ENCODE measurements at places on chromosomes 4 and X.

GRCh38 chr4:82629238-82630000 lies 67.6 kb upstream of the TMEM150C start:
- DNase-seq = no peak

- DNase-seq = no peak
Measured at GRCh38 chr4:93841803-93842345, 13.3 kb downstream of the ATOH1 start.

DNA sequence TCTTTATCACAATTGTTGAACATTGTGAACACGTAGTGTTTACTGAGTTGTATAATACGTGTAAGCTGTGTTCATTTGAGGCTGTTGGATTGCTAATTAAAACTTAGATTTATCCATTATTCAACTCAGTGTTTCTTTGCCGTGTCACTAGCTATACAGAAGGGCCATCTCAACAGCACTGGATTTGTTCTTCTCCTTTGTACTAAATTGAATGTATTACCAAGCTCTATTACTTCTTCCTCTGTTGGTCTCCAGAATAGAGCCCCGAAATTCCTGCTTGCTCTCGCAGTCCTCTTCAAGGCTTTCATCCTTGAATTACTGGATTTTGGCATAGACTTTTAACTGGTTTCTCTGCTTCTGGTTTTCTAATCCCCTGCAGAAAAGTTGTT lies 182.8 kb downstream of the BMPR1B start:
- no peak for DNase-seq

DNA sequence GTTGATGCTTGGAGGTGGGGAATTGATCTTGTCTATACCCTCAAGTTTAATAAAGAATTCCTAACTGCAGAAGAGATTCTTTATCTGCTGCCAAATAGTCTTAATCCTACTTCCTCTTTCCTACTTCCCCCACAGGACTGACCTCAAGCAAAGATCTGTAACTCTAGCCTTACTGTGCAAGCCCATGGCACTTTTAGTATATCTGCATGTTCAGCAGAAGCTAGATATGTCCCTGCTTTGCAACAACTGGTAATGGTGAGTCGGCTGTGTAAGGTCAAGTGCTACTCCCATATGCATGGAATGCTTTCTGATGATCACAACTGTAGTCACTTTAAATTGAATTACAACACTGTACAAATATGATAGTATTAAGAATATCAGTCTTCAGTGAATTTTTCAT lies 26.3 kb upstream of the PDS5A start:
- no peak for DNase-seq

- DNase-seq = no peak
Measured at GRCh38 chr4:90234916-90235547, 107.8 kb downstream of the CCSER1 start.

DNA sequence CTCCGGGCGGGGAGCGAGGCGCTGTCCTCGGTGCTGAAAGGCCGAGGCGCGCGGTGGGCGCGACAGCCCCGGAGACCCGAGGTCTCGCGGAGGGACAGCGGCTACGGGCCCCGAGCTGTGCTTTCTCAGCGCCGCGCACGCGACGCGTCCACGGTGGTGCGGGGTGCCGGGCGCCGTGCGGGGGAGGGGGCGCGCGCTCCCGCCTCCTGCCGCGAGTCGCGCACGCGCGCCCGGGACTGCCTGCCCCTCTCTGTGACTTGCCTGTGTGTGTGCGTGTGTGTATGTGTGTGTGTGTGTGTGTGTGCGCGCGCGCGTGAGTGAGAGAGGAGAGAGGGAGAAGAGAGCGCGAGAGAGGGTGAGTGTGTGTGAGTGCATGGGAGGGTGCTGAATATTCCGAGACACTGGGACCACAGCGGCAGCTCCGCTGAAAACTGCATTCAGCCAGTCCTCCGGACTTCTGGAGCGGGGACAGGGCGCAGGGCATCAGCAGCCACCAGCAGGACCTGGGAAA lies at the start of gene GRIA2:
Gene GRIA2, plus strand, starts transcription at position 358 of the 511 bp plus-strand sequence. CDS start 315 bp downstream, outside the sequence.
- DNase-seq = no peak

- DNase-seq = no peak
Measured at GRCh38 chrX:134388161-134389109, 71.5 kb upstream of the HPRT1 start.

DNA sequence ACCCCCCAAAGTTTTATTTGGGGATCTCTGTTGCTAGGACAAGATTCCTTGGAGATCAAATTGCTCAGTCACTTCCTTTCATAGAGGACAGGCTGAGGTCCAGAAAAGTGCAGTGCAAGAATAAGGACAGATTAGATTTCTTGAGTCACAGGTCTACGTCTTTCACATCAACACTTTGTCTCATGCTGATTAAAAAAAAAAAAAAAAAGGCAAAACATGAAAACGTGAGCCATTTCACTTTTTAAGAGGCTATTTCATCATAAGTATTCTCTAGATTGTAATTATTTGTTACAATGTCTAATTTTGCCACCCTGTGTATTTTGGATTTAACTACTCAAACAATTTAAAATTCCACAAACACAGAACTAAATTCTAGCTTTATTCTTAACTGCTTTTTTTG lies 647.0 kb downstream of the TRAM1L1 start:
- DNase-seq = no peak

DNA sequence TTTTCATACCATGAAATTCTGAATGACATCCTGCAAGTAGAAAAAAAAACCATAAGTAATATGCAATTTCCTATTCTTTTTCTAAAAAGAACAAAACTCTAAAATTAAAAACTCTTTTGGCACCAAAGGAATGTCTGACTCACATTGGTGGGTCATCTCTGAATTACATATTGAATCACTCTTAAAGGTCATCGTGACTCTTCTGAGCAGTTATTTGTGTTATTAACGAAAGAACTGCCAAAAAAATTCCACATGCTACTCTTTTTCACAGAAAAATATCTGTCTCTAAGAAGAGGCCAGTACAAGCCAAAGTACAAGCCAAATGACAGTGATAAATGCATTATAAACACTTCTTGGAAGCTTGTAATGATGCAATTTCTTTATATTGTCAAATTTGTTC lies 282.2 kb downstream of the GUCY2F start:
- DNase-seq = no peak

DNA sequence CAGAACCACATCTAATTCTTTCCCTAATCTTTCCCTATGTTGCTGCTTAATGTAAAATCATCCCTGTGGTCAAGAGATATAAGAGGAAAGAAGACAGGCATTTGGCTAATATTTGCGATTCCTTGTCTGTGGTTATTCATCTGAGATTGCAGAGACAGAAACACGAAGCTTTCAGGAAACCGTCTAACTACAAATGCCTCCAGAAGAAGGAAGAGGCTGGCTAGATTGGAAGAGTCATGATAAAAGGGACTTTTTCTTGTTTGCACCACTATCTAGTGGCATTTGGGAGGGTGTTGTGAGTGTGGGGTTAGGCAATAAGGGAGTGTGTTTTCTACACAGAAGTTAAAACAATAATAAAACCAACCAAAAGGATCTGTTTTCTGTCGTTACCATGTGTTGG lies 43.9 kb downstream of the TMEM154 start:
- no peak for DNase-seq

DNA sequence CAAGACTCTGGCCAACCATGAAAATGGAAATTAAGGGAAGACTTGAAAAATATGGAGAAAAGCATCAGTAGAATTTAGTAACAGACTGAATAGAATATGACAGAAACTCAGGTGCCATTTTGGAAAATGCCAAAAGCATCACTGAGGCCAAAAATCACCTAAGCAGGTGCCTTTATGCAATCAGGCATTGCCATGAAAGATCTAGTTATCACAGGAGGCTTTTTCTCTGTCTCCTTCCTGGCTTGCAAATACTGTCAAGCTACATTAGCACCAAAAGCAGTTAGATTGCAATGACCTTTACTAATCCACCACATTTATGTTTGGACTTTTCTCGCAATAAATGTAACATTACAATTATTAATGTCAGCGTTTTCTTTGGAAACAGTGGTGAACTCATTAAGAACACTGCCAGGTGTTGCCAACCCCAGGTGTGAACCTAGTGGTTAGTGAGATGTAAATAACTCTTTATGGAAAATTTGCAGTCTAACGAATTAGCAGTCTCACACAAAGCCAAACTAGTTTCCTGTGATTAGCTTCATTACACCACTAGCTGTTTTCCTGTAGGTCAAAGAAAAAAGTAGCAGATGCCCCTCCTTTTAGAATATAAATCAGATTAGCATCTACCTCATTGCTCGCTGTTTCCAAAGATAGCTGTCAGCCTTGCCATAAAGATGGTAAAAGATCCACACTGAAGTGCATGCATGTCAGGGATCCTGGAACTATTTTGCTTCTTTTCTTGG lies 1568.4 kb upstream of the TENM3 start:
- DNase-seq = no peak

- no peak for DNase-seq
Measured at GRCh38 chrX:79110731-79111130, 33.8 kb upstream of the GPR174 start.

DNA sequence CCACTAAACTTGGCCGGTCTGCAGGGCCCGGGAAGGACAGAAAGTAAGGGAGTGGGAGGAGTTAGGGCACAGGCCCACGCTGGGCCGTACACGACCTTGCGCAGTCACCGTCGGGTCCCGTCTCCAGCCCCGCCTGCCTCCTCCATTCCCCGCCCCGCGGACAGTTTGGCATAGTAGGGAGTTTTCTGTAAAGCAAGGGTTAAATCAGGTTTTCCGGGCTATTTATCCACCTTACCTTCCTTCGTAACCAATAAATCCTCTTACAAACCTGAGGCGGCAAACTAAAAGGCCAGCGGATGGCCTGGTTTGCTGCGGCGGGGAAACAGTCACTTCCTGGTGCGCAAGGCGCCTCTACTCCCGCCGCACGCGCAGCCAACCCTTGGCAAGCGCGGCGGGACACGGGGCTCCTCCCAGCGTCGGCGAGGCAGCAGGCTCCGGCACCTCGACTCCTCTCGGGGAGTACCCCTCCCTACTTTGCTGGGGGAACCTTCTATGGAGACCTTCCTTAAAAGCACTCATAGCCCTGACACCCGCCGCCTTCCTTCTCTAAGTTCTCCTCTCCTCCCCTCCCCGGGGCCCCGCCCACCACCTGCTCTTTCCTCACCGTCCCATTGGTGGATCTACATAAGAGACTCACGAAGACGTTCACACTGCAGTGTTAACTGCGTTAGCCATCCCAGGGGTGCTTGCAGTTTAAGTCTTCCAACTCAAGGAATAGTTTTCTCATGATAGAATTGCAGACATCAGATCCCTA lies at the start of gene TRMT2B:
Gene TRMT2B, minus strand, starts transcription at position 563 of the 754 bp plus-strand sequence. CDS start 9,822 bp downstream, outside the sequence.
- no peak for DNase-seq

- no peak for DNase-seq
Measured at GRCh38 chrX:49761481-49761880, 65.7 kb upstream of the PAGE1 start.

GRCh38 chr4:40165916-40166315 lies 30.9 kb upstream of the RHOH start:
- DNase-seq = no peak

DNA sequence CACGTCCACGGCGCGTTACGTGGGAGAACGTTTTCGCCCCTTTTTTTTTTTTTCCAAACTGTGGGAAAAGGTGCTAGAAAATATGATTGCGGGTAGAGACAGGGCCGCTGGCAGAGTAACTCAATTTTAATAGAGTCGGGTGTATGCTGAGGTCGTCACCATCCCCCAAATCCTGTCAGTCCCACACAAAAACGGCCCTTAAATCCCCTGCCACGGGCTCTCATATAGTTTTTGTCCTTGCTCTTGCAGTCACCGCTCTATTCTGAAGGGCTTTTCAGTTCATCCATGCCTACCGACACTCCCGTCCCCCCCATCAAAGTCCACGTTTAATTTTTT lies 796 bp upstream of the MED14 start:
- DNase-seq = no peak

GRCh38 chrX:11998944-11999343 lies 139.3 kb upstream of the FRMPD4 start:
- no peak for DNase-seq

- no peak for DNase-seq
Measured at GRCh38 chrX:22467571-22467970, 194.9 kb downstream of the CBLL2 start.

- DNase-seq = no peak
Measured at GRCh38 chr4:18012134-18012806, 9.3 kb downstream of the LCORL start.

DNA sequence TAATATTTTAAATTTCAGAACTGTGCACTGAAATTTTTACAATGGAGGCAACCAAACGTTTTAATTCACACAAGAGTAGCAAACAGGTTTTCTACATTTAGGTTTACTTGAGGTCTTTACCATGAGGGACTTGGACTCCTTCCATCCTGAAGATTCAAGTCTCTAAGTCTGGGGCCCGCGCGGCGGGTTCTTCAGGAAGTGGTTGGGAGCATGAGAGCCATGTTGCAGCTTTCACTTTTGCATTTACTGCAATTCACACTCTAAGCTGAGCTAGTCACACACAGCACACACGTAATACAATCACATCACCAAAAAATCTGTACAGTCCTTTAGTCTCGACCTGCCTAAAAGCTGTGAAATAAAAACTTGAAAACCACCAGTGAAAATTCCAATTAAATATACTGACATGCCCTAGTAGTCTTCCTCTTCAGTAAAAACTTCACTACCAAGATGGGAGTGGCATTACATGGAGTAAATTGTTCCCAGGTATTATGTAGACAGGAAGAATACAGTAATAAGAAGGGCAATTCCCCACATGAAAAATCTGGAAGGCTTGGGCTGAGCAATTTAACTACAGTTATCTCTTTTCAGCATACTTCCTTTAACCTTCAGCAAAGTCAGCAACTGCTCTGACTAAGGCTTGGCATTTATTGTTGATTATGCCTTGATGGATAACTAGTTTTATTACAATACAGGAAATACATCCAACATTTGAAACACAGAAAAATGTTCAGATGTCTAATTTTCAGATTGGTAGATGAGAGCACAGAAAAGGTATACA lies 571.1 kb upstream of the DIPK2B start:
- DNase-seq = no peak

DNA sequence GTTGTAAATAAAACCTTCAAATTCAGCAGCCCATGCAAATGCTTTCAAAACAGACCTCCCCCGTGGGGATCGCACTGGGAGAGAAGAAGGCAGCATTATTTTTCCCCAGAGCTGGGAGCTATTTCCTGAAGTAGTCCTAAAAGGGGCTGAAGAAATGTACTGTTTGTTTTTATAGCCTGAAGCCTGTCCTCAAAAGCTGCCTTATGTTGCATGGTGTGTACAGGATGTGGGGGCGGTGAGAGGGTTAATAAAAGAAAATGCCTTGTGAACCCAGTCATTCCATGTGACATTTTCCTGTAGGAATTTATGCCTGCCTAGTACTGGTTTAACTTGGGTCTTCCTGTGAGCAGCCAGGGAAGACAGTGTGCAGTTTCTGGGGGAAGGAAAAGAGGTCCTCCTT lies 144.1 kb downstream of the SOWAHB start:
- no peak for DNase-seq

- peak; percentile 61 for DNase-seq
Measured at GRCh38 chr4:177250056-177250696, 59.5 kb upstream of the NEIL3 start.

GRCh38 chr4:8722556-8722955 lies 130.0 kb downstream of the CPZ start:
- no peak for DNase-seq

DNA sequence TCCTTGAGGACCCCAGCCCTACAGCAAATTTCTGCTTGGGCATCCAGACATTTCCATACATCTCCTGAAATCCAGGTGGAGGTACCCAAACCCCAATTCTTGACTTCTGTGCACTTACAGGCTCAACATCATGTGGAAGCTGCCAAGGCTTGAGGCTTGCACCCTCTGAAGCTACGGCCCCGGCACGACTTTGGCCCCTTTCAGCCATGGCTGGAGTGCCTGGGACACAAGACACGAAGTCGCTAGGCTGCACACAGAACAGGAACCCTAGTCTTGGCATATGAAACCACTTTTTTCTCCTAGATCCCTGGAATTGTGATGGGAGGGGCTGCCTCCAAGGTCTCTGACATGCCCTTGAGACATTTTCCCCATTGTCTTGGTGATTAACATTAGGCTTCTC lies 1417.7 kb downstream of the ARAP2 start:
- no peak for DNase-seq

- DNase-seq = no peak
Measured at GRCh38 chrX:17710871-17711301, 26.4 kb upstream of the SCML1 start.

All from iPS DF 6.9 (cell line).